ENCODE measurements at places on chromosomes 2 and 18.

DNA sequence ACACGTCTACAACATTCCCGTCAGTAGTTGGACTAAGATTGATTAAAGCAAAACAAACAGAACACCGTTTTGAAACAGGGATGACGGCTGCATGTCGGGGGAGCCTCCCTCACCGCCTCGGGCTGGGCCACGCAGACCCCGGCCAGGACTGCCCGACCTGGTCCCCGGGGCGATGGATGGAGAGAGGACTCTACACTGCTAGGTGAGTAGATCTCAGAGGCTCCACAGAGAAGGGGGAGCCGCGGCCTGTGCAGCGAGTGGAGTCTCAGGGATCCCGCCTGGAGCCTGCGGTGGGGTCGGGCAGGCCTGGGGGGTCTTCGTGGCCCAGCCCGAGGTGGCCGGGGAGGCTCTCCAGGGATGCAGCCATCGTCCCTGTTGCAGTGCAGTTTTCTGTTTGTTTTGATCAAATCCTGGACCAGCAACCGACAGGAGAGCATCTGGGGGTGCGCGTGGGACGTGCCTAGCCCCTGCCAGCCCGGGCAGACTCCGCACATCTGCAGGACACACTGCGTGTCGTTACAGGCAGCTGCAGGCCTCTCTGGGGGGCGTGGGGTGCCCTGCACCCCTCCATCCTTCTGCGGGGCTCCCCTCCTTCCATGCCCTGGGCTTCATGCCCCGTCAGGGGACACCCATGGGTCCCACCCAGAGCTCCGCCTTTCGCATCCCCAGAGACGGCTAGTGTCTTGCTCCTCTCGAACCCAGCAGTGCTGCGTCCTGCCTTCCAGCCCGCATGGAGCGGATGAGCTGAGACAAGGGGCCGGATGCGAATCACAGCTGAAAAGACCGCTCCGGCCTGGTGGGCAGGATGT is 143.6 kb downstream of the RTP5 start:
- no peak for DNase-seq

DNA sequence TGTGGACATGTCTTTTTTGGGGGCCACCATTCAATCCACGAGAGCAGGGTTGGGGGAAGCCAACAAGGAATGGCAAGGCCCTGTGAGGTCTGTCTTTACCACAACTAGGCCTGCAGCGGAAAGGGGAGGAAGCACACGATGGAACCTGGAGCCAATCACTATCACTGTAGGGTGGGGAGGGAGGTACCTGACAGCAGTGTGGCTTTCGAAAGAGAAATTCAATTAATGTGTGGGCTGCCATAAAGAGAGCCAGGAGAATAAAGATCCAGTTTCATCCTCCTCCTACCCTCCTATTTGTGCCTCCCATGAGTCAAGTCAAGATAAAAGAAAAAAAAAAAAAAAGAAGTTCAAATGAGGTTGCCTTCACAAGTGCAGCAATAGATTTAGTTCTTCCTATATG is 18.9 kb upstream of the RBMS1 start:
- DNase-seq, result no peak

DNA sequence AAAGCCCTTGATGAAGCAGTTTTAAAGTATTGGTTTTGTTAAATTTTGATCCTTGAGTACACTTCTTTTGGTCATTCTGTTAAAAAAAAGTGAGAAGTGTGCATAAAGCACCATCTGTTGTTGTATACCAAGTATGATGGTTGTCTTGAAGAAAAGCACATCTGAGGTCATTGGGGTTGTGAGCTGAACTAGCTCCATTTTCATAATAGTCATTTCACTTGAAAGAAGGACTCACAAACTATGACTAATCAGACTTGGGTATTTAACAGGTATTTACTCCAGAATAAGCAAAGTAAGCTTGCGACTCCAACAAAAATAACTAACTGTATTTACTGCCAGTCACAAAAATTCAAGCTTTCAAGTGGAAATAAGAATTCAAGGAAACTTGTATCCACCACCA is 35.1 kb downstream of the CHN1 start:
- DNase-seq, result no peak

DNA sequence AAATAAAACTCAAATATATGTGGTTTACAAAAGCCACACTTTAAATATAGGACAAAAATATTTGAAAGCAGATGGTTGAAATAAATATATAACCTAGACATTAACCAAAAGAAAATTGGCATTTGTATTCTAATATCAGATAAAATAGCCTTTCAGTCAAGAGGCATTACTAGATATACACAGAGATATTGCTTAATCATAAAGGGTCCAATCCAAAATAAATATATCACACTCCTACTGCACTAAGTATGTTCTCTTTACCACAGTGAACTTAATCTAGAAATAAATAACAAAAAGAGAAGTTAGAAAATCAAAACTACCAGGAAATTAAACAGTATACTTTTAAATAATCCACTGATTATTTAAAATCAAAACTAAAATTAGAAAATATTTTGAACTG is 34.2 kb upstream of the KCNJ3 start:
- DNase-seq, result no peak

GRCh38 chr2:163397451-163397850 is 338.4 kb downstream of the FIGN start:
- DNase-seq, result no peak

GRCh38 chr18:7844418-7844817 is 277.3 kb downstream of the PTPRM start:
- no peak for DNase-seq

DNA sequence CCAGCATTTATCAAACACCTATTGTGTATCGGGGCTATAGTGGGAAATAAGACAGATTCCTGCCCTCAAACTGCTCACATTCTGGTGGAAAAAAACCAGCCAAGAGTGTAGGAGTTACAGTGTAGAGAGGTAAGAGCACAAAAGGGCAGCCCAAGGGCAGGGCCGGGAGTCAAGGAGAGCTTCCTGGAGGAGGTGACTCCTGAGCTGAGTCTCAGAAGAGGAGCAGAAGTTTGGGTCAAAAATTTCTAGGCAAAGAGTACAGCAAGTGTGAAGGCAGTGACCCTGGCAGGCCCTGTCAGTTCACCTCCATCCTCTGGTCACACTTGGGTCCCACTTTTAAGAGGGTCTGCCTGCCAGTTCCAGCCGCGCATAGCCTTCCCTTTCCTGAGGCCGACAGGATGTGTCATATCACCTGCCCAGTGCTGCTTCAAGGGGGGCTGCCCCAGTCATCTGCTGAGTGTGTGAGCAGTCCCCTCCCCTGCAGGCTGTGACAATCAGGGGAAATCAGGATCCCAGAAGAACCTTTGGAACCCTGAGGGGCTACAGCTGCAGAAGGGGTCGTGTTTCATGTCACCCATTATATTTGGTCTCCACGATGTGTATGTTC is 118.4 kb downstream of the GLI2 start:
- no peak for DNase-seq

GRCh38 chr2:137771064-137771463 is 193.2 kb upstream of the HNMT start:
- no peak for DNase-seq

- DNase-seq, result no peak
Observed at GRCh38 chr2:64234150-64234549, 89.9 kb upstream of the PELI1 start.

DNA sequence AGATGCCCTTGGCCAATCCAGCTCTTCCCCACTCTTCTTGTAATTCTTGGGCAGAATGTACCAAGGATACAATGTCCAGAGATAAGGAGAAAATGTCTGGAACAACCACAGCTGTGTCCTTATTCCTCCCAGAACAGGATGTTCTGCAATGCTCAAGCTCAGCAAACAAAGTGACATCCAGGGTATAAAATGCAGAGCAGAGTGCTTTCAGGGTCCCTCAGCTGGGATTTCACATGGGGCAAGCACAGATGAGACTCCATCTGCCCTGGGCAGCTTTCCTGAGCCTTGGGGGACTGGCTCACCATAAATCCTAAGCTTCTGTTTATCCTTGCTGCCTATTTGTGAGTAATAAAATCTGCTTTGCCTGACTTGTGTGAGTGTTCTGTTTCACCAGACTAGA is 127.4 kb downstream of the VAPA start:
- no peak for DNase-seq

DNA sequence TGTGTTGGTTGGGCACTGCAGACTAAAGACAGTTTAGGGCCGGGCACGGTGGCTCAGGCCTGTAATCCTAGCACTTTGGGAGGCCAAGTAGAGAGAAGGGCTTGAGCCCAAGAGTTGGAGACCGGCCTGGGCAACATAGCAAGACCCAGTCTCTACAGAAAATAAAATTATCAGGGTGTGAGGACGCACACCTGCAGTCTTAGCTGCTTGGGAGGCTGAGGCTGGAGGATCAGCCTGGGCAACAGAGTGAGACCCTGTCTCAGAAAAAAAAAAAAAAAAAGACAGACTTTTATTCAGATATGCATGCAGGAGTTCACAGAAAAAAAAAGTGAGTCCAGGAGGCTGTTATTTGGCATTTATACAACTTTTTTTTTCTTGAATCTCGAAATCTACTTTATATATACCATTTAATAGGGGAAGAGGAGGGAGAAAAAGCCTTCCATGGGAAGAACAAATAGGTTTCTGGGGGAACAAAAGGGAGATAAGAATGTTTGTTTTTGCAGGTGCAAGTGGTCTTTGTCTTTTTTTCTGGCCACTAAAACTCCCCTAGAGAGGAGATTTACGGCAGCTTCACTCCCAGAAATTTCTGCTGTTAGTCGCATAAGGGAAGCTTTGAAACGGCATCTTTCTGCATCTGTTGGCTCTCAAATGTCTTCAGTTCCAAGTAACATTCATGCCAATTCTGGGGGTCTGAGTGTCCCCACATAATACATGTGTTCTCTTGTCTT is 4.1 kb upstream of the MSH6 start:
- no peak for DNase-seq

- no peak for DNase-seq
Observed at GRCh38 chr2:235480614-235481013, 13.2 kb upstream of the AGAP1 start.

GRCh38 chr2:231711677-231712450 is 3.5 kb downstream of the PTMA start:
- peak; percentile 63 for DNase-seq

DNA sequence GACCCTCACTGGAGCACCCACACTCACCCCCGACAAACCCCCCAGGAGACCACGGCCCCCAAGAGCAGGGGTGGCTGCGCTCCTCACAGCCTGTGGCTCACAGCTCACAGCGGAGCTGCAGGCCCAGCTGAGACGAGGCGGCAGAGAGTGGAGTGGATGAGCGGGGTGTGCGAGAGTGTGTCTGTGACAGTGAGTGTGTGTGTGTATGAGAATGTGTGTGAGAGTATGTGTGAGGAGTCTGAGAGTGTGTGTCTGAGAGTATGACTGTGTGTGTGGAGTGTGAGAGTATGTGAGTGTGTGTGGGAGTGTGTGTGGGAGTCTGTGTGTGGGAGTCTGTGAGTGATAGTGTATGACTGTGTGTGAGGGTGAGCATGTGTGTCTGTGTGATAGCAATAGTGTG is 55.3 kb upstream of the ID2 start:
- DNase-seq, result no peak

GRCh38 chr2:170241756-170242155 is 63.8 kb downstream of the MYO3B start:
- no peak for DNase-seq

- DNase-seq, result no peak
Observed at GRCh38 chr2:68423966-68424650, 43.0 kb downstream of the FBXO48 start.

DNA sequence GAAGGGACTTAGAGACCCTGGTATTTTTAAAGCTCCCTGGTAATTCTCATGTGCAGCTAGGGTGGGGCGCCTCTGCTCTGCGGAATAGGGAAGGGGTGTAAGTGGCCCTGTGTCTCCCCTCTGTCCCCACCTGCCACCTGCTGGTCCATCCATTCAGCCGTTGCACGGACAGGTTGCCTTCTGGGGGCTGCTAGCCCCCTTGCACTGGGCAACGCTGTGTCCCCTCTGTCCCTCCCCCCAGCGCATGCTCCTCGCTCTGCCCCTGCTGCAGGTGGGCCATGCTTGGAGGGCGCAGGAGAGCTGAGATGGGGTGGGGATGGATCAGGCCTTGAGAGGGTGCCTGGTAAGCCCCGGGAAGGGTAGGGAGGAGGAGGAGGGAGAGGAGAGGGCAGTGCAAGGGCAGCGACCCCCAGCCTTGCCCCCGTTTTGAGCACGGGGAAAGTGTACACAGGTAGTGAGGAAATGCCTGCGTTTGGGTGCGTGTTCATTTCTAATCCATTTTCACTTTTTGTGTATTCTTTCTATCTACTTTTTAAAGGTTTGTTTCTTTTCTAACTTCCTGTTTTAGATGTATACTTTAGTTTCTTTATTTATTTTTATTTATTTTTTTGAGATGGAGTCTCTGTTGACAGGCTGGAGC is 23.9 kb downstream of the RRM2 start:
- no peak for DNase-seq

DNA sequence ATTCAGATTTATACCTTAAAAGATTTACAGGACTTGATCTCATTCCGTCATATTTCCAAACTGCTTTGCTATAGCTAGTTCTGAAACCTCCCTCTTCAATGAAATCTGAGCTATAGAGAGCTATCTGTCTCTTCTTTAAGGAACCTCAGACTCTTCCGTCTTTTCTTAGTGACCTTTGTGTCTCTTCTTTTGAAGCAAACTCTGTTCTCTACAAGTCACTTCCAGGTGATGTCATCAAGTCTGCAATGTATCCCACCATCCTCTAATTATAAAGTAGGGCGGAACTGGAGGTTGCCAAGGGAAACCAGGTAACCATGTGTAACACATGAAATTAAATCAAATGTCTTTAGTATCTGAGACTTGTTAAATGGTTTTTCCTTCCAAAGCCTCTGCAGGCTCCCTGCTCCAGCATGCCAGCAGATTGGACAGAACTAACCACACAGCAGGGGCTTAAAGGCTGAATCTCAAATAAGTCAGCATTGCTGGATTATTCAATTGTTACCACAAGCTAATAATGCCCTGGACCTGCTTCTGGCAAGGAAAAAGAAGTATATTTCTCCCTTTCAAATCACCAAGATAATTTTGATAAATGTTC is 41.2 kb upstream of the PEX13 start:
- DNase-seq, result no peak

DNA sequence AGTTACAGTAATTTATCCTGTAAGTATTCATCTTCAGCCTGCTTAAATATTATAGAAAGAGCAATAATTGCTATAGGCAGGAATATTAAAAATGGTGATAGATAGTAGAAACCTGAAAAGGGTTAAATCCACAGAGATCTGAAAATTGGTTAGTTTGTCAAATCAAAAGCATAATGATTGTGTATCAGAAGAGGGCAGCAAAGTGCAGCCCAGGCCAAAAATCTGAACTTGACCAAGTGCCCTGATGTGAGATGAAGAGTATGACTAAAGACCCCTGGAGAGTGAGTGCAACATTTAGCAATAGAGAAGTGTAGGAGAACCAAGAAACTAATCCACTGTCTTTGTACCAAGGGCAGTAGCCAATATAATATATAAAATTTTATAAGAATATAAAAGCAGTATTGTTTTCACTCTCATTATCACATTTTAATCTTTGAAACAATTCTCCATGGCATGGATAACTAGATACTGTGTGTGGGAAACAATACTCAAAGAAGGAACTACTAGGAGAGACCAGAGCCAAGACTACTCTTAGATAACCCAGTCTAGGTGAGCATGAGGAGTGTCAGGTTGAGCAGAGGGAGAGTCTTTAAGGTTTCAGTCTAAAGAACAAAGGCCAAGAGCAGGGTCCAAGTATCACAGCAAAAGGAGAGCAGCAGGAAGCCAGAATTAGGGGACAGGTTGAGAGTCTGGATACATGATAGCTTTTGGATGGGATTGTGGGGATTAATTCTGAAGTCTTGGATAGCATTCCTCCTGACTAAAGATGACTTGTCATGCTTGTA is 148.7 kb downstream of the CALCRL start:
- DNase-seq, result no peak

- DNase-seq, result no peak
Observed at GRCh38 chr2:150133623-150134022, 353.8 kb downstream of the RND3 start.

- DNase-seq, result no peak
Observed at GRCh38 chr2:60957643-60958042, 59.9 kb upstream of the PEX13 start.

GRCh38 chr2:123870206-123870880 is 154.7 kb upstream of the CNTNAP5 start:
- DNase-seq, result no peak

All from activated CD8-positive, alpha-beta memory T cell treated with anti-CD3 and anti-CD28 coated beads, Interleukin-2, amount 50 U/mL, for 48 hours (primary cell).